H9 (cell line): ENCODE measurements at places on chromosomes 4 and X. TPM values are rescaled to one million over a fixed set of nuclear protein-coding genes. Genes with fewer than 3 reads are reported as not detected.

DNA sequence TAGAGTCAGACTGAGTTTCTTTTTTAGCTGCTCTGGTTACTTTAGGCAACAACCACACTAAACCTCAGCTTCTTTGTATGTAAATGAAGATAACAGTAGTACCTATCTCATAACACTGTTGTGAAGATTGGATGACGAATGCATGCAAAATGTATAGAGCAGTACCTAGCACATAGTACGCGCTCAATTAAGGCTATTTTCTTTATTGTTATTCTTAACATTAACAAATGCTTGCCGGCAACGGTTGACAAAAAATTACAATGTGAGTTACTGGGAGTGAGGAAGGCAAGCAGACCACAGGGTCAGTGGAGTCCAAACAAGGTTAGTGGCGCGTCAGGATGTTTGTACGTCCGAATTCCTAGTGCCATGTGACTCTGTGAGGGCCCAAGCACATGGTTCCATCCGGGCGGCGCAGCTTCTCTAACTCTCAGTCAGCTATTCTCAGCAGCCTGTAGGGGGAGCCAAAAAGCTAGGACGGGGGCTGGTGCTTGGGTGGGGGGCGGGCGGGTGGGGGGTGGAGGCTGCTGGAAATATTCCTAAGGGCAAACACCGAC is 821 bp upstream of the NALF2 start:
- DNase-seq: no peak

DNA sequence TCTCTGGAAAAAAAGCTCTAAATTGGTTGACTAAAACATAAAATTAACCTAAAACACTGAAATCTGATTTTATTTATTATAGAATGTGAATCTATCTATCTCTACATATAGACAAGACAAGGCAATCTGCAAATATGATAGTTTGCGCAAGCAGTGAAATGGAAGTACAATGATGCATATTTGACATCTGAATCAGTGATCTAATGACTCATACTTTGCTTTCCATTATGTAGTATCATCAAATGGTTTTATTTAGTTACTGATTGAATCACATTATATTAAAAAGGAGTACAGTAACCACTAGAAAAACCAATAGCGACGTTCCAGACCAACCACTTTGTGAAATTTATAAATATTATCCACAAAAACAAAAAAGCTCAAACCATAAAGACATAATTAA is 1969.3 kb downstream of the PCDH7 start:
- no peak for DNase-seq

NDP gene
- not detected in 2 replicates for total RNA-seq

DNA sequence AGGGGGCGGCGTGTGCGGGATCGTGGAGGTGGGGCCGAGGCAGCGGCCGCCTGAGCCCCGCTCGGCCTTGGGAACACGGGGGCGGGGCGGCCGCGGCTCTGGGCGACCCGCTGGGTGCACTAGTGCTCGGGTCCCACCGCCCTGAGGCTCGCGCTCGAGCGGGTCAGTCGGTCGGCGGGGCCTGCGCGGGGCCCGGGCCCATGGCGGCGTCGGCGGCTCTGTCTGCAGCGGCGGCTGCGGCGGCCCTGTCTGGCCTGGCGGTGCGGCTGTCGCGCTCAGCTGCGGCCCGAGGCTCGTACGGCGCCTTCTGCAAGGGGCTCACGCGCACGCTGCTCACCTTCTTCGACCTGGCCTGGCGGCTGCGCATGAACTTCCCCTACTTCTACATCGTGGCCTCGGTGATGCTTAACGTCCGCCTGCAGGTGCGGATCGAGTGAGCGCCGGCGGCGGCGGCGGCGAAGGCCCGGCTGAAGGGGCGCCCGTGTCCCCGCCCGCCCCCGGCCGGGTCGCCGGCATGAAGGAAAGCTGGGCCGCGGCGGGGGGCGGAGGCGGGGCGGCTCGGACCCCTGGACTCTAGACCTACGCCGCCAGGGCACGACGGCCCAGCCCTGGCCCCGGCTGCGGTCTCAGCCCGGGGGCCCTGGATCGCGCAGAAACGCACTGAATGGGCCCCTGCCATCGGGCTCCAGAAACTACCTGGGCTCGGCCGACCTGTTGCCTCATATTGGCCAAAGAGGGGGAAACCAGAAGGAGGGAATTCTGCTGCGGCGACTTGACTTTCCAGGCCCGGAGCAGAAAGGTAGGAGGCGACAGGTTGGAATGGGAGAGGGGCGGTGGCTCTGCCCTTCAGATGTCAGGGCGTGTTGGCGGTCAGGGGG is at the start of gene SMIM10L2A:
Gene SMIM10L2A, plus strand, starts transcription at position 13 of the 878 bp plus-strand sequence. Its CDS starts 188 bp downstream, at position 201.
- DNase-seq: no peak

PLS3 gene
- 315 TPM in 2 replicates for total RNA-seq

DNA sequence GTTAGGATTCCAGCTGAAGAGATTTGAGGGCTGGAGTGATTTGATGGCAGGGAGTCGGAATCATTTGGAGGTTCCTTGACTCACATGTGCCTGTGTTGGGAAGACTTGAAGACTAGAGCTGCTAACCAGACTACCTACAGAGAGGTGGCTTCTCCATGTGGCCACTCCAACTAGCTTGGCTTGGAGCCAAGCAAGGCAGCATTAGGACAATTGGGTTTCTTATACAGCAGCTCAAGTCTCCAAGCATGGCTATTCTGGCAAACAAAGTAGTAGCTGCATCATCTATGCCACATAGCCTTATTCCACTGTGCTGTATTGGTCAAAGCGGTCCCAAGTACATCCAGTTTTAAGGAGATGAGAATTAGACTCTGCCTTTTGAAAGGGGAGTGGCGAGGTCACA is 171.7 kb upstream of the SLC4A4 start:
- no peak for DNase-seq

DNA sequence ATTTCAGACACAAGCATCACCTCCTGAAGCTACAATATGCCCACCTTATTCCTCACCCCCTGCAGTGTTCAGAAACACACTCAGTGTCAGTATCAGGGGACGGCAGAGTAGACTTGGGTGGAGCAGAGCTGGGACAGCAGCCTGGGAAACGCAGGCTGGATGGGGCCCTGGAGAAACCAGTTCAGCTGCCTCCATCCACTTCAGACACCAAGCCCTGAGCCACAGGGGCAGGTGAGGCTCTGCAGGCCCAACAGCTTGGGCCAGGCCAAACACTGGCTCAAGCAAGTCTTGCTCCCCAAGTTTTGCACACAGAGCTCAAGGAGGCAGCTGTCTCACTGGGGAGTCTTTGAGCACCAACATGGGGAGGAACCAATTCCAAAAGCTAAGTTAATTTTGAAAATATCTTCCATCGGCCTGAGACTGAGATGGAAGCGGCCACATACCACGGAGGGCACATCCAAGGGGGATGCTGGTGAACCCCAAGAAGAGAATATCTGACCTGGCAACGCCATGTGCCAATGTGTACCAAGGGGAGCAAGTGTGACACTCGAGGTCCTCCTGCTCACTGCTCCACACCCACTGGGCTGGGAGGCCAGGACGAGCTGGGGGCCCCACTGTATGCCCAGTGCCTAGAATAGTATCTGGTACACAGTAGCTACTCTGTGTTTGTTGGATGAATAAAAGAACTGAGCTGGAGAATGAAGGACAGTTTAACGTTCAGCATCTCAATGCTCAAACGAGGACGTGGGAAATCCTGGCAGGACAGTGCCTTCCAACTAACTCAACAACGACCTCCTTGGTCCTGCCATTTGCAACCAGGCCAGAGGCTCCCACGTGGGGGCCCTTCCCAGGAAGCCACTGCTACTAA is 45.6 kb downstream of the PPP2R2C start:
- no peak for DNase-seq

GRCh38 chr4:83929550-83929949 is 393.6 kb downstream of the GPAT3 start:
- DNase-seq: no peak

HAUS7 gene
- total RNA-seq: 43.1 and 45.3 TPM in 2 replicates

GRCh38 chr4:172989984-172990820 is 178.4 kb upstream of the GALNT7 start:
- no peak for DNase-seq

MAGEB10 gene
- total RNA-seq: not detected in 2 replicates

- DNase-seq: no peak
Observed at GRCh38 chr4:913280-913618, 18.9 kb downstream of the GAK start.

MGARP gene
- 4.0 and 4.3 TPM in 2 replicates for total RNA-seq

GRCh38 chr4:72286185-72286584 is 254.4 kb downstream of the NPFFR2 start:
- no peak for DNase-seq

AKAP4 gene
- total RNA-seq: not detected in 2 replicates
